ENCODE measurements at places on chromosomes 4 and X.

- no peak for DNase-seq
Measured at GRCh38 chr4:7266525-7267292, 74.4 kb downstream of the SORCS2 start.

DNA sequence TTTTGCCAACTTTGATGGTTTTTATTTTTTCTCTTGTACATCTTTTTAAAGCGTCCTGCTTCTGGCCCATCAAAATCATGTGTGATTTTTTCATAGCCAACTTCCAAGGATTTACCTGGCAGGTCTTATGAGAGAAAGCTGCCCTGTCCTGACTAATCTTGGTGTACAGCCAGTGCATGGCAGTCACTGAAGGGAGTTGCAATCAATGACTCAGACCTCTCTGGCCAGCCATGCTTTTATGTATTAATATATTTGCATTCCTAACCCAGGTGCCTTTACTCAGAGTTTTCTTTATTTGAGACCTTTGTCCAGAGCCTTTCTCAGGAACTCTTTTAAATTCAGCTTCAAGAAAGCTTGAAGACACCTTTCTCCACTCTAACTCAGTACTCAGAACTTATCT is 691.5 kb upstream of the HTR2C start:
- DNase-seq, result no peak

DNA sequence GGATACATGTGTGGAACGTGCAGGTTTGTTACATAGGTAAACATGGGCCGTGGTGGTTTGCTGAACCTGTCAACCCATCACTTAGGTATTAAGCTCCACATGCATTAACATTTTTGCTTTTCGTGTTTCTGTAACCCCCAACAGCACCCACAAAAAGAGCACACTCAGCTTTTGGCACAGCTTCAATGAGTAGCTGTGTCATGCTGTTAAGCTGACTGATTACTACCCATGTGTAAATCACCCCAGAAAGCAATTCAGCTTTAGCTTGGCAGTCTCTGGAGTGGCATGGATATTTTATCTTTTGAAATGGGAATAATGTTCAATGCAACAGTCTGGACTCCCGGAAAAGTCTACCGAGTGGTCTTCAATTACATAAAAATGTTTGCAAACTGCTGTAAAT is 734.3 kb downstream of the STIM2 start:
- no peak for DNase-seq

DNA sequence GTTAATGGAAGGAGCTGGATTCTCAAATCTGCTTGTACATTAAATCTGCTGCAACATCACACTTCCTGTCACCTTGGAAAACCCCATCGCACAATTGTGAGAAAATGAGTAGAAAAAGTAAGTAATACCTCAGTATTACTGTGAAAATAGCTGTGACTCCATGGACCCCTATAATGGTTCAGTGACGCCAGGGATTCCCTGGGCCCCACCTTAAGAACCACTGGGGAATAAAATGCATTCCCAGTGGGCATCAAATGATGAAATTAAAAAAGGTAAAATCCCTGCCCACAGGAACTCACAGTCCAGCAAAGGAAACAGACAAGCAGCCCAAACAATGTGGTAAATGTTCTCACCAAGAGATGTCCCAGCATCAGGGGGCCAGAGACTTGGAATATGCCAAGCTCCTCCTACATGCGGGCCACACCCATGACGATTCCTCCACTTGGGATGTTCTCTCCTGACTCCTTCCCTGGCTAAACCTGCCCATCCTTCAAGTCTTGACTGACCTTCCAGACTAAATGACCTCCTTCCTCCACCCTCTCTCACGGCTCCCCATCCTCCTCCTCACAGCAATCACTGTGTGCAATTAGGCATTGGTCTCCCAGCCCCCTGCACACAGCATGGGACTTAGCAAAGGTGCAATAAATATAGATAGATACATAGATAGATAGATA is 2.6 kb downstream of the EVC2 start:
- no peak for DNase-seq

- no peak for DNase-seq
Measured at GRCh38 chr4:185424905-185425646, 688 bp downstream of the UFSP2 start.

DNA sequence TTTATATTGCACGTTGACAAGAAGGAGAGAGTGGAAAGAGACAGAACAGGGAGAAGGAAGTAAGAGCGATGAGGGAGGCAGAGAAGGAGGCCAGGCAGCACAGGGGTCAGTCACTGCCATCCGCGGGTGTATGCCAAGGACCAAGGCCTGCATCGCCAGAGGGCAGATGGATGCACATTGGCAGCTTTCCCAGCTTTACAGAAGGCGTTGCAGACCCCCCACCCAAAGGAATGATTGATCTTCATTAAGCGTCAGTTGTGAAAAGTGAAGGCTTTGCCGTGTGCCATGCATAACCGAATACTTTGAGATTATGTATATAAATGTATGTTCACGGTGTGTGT is 21.6 kb downstream of the PIGG start:
- DNase-seq, result no peak

- no peak for DNase-seq
Measured at GRCh38 chrX:49995107-49995731, 72.8 kb downstream of the CLCN5 start.

GRCh38 chrX:24396931-24397279 is 36.5 kb downstream of the SUPT20HL1 start:
- no peak for DNase-seq

- DNase-seq, result no peak
Measured at GRCh38 chr4:175456131-175456530, 355.9 kb downstream of the GPM6A start.

DNA sequence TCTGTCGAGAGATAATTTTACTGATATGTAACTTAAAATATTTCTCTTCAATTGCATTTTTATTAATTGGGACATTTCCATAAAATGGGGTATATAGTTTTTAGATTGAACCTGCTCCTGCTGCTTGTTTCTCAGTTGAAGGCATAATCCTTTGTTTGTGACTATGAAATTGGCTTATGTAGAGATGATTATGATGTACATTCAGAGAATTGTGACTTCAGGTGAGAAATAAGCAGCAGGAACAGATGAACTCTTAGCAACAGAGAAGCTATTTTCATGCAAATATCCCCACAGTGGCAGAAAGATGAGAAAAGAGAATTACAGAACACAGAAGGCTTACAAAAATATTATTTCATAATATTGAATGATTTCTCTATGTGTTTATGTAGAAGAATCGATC is 1499.5 kb upstream of the ADGRL3 start:
- DNase-seq, result no peak

GRCh38 chr4:147594107-147594506 is 23.1 kb upstream of the TMEM184C start:
- no peak for DNase-seq

DNA sequence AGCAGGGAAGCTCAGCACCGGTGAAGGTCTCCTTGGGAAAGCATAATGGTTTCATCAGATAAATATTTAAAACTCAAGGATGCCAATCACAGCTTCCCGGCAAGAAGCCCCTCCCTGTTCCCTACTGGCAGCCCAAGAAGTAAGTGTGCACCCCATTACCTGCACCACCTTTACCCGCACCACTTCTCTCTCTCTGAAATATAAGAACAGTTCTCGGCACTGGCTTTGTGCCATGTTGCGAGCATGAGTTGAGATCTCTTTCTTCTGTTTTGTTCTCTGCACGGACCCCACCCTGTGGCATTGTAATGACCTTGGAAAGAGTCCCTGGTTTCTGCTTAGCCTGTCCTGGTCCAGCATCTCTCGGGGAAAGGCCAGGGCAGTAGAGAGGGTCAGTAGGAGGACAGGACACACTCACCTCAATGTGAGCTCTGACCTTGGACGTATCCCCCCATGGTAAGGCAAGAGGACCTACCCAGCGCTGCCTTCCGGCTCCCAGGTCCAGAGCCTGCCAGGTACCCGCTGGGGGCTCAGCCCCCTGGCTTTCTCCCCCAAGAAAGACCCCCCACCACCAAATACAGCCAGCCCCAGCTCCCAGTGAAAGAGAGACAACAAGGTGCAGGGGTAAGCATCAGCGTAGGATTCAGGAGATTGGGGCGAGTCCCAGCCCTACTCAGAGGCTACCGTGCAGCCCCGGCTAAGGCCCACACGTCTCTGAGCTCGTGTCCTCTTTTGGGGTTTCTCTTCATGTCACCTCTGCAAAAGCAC is 80.7 kb downstream of the PSAPL1 start:
- DNase-seq, result no peak

GRCh38 chr4:116101321-116101720 is 984.1 kb downstream of the TRAM1L1 start:
- no peak for DNase-seq

DNA sequence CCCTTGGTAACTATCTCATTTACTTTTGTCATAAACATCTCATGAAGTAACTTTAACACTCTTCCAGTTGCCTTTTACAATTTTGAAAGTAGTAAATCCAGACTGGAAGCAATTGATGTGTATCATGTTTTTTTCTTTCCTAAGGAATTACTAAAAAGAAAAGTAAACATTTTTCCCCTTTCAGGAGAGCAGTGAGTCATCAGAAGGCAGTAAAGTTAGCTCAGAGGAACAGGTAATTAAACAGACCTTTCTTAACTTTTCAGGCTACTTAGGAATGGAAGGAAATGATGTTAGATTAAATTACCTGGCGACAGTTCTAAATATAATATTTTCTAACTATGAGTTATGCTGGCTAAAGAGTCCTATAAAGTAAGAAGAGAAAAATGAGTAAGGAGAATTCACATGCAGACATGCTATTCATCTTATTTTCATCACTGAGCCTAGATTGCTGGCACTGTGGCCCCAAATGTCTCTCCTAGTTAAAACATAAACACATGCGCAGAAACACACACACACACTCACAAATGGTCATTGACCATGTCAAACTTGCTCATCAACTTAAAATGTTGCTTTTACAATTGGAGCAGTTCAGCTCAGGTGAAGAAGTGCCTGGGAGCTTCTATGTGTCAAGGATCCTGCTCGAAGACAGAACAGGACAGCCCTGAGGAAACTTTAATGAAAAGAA is 9.3 kb downstream of the DMP1 start:
- no peak for DNase-seq

- no peak for DNase-seq
Measured at GRCh38 chr4:164952551-164952950, 24.9 kb downstream of the TRIM61 start.

DNA sequence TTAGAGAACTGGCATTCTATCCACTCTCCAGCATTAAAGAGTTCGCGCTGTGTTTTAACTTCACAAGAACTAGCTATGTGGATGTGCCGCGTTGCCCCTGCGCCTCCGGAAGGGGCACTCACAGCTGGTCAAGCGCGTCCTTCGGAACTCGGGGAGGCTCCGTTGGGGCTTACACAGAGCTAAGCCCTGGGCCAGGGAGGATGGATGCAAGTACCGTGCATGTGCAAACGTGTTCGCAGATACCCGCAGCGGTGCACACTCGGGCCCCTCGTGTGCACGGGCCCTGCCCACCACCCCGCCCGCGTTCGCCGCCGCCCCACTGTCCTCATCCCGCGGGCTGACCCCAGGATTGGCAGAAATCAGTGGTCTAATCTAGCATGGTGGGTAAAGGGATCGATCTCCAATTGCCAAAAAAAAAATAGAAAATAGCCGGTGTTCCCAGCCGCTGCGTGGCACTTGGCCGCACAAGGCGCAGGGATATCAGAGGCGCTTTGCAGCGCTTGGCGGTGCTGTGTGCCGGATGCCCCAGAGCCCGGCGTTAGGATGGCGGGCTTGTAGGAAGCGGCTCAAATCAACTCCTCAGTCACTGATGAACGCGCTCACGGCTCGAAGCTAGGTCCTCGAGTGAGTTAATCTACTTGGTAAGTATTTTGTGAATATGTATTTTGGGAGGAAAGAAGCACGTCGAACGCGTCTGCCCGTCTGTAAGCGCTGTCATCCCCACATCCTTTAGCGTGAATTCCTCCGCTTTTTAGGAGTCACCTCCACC is 989 bp upstream of the PCDH10 start:
- DNase-seq, result no peak

GRCh38 chr4:11593576-11594116 is 165.0 kb upstream of the HS3ST1 start:
- no peak for DNase-seq

GRCh38 chr4:6023731-6024130 is 5.5 kb upstream of the C4orf50 start:
- DNase-seq, result no peak

GRCh38 chr4:155099231-155099630 is 109.2 kb upstream of the NPY2R start:
- DNase-seq, result no peak

DNA sequence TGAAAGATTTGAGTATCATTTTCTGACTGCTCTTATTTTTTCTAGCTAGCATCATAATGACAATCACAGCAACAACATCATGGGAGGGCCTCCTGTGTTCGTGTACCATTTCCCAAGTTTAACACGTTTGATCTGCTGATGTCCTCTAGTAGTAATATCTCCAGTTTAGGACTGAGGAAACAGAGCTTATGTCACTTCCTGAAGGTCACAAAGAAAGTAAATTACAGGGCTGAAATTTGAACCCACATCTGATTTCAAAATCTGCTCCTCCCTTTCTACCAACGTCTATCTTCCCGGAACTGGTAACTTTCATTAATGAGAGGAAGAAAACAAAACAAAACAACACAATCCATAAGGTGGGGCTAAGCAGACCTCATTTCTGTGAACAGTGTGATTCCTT is 302.7 kb downstream of the PACRGL start:
- DNase-seq, result no peak

DNA sequence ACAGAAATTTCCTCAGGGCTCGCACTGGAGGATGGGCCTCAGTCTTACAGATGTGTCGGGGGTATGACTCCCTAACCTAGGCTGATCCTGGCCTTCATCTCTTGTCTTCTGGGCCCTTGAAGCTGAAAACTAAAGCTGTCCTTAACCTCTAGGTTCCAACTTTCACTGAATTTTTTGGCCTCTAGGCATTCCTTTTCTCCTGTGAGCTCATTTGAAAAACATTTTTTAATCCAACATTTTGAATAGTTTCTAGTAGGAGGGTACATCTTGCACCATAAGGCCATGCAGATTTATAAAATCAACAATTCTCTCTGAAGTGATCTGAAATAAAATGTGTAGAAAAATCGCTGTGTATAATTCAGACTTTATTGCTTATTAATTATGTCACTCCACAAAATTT is 19.7 kb downstream of the RWDD4 start:
- DNase-seq, result no peak

DNA sequence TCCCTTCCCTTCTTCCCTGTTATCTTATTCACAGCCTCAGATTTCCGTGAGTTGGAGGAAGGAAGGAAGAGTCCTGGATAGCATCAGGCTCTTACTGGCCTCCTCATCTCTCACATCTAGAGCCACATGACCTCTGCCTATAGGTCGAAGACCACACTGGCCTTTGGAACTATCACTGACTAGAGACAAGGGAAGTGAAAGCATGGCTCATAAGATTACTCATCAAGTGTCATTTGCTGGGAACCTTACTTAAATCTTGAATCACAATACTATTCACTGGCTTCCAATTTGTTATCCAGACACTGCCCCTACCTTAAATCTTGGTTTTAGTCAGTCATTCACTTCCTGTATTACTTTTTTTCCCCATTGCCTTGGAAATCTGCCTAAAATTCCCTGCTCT is 61.6 kb upstream of the MTMR8 start:
- no peak for DNase-seq

GRCh38 chr4:36326476-36327029 is 45.1 kb downstream of the DTHD1 start:
- no peak for DNase-seq

DNA sequence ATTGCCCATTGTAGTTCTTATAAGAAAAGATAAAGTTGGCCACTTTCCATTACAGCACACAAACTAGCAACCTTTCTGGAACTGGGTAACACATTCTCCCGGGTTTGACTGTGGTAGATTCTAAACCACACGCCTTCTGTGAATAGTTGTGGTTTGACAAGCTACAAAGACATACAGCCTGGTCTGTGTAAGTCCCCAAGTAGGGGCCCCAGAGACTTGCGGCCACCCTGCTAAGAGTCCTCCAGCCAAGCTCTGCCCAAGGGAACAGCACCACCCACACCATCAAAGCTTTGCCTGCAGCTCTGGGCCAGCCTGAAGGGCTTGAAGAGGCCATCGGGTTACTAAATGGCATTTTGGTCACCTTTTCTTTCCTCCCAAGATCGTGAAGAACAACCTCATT is 203.4 kb downstream of the MAML3 start:
- DNase-seq, result no peak

All from stimulated activated CD8-positive, alpha-beta memory T cell treated with anti-CD3 and anti-CD28 coated beads, Interleukin-4, amount 100 ng/mL, for 1 hour (primary cell).